GF-D8 (cell line): ENCODE measurements at places on chromosomes 5 and 9.

DNA sequence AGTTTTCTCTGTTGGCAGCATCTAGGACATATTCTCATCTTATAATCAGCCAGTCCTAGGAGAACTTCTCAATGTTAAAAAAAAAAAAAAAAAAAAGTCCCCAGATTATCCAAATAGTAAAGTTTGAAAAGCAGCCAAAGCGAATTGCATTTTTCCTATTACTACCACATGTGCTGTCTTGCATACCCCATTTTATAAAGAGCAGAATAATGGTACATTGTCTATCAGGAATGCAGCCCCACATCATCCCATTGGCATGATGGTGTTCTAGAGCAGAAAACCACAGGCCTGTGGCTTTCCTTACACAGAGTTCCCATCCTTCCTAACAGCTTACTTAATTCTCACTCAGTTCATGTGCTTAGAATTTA lies 381.6 kb downstream of the TMEM38B start:
- DNase-seq = no peak

GRCh38 chr9:117076571-117077290 lies 338.1 kb downstream of the ASTN2 start:
- no peak for DNase-seq

DNA sequence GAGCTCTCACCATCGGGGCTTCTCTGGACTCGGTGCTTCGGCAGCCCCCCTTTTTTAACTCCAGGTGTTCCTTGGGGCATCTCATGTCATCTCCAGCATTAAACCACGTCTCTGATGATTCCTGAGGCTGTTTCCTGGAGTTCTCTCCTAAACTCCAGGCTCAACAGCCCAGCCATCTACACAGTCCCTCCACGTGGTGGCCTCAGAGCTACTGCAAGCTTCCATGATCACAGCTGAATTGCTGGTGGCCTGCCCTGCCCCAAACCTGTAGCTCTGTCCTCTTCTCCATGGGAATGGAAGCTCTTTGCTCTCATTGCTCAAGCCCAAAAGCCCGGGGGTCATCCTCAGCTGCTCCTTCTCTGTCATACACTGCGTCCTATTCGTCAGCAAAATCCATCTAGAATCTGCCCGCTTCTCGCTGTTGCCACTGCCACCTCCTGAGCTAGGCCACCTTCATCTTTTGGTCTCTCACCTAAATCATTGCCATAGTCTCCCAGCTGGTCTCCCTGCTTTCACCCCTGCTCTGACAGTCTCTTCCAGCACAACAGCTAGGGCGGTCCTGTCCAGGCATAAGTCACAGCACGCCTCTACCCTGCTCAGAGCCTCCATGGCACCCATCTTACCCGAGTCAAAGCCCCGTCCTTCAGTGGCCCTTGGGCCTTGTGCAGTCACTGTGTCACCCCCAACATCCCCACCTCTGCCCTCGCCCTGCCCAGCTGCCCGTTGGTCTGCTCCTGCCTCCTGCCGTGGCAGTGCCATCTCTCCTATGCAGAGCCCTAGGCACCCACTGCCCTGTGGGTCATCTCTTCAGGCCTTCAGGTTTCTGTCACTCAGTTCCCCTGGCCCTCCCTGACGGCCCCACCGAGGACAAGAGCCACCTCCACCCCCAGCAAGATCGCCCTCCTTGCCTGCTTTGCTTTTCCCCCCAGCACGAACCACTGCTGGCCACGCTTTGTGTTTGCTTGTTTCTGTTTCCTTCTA lies 6.4 kb downstream of the B4GALT7 start:
- DNase-seq = no peak

DNA sequence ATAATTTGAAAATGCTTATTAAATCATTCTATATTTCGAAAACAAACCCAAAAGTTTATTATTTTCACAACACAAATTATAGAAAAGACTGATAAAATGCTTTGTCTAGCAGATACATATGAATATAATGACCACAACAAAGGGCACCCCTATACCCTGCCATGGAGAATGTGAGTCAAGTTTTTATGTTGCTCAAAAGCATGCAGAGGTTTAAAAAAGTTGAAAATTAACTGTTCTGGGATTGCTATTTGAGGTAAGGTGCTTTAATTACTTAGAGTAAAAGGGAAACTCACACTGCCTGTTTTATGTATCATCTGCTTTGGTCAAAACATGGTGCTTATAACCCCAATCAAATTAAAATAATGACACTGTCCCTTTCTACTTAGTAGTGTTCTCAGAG lies 41.0 kb downstream of the MLANA start:
- no peak for DNase-seq

GRCh38 chr5:95850391-95850894 lies 27.9 kb upstream of the GLRX start:
- no peak for DNase-seq

DNA sequence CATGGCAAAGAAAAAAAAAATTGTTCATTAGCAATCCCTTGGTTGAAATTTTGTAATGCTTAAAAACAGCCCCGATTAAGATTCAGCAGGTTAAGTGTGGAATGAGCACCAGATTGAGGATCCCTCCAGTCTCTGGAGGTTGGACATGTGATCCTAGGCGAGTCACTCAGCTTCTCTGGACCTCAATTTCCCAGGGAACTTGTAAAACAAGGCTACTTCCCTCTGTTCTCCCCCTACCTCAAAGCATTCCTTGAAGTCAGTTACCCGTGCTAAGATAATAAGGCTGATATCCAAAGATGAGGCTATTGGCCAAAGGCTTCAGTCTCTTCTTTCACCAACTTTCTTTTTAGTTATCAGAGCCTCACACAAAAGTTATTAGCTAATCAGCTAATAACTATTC lies 2.9 kb downstream of the KLHL3 start:
- DNase-seq = no peak

DNA sequence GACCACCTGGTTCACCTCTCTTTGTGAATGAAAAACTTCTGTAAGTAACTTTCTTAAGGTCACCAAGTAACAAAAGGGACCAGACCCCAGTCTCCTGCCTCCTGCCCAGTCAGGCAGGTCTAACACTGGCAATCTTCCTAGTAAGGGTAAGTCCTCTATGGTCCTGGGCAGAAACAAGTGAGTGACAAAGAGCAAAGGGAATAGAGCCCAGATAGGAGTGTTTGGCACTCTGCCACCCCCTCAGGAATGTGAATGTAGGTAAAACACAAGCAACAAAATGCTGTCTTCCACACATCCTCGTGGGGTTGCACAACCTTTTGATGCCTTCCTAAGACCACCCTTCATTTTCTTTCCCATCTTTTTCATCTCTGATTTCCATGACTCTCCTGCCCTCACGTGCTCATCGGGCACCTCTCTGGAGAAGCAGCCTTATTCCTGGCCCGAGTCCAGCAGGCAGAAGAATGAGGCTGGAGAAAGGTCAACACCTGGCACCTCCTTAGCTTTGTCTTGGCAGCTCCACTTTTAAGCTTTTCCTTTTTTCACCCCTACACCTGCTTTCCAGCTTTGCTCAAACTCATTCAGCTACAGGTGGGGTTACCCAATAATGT lies 90.2 kb upstream of the LHFPL2 start:
- DNase-seq = no peak

GRCh38 chr5:90092734-90093133 lies 316.8 kb downstream of the CETN3 start:
- no peak for DNase-seq

- no peak for DNase-seq
These were observed 48.7 kb upstream of the CEMIP2 start for GRCh38 chr9:71816916-71817451.

DNA sequence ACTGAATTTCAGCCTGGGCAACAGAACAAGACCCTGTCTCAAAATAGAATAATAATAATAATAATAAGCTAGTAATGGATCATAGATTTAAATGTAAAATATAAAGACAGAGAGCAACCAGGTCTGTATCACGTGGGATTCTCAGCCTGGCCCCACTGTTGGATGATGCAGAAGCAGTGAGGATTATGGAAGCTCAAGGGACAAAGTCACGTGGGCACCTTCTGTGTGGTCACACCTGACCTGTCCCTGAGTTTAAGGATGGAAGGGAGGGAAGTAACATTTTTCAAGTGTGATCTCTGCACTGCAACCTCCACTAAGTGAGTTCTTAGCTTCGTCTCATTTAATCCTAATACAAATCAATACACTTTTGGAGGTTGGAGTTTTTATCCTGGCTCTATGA lies 212.5 kb upstream of the IER5L start:
- no peak for DNase-seq

GRCh38 chr5:166767858-166768257 lies 1523.6 kb upstream of the WWC1 start:
- DNase-seq = no peak

- DNase-seq = no peak
These were observed 544.5 kb downstream of the CSNK1G3 start for GRCh38 chr5:124056326-124056990.

- no peak for DNase-seq
These were observed 158.5 kb upstream of the ELL2 start for GRCh38 chr5:96120120-96120519.

DNA sequence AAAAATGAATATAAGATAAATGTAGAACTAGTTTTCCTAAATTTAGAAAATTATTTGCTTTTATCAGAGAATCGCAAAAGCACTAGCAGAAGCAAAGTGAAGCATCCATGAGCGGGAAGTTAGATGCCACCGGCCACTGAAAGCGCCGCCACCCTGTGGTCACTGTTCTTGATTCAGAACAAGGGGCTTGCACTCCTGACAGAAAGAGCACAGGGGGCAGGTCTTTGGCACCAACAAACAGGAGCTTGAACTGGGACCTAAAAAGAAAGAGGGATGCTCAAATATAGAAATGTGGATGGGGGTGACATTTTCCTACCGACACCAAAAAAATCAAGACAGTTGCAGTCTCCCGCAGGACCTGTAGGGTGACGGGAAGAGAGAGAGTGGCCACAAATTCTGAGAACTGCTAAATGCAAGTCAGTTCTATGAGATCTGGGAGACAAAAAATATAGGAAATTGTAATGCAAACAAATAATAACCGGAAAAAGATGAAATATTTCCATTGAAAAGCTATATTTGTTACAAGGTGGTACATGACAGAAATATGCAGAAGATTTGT lies 144.3 kb downstream of the CDH12 start:
- no peak for DNase-seq

- DNase-seq = no peak
These were observed 90.5 kb upstream of the AGXT2 start for GRCh38 chr5:35138232-35138631.

- DNase-seq = no peak
These were observed 48.2 kb upstream of the CTNNA1 start for GRCh38 chr5:138705007-138705406.

- DNase-seq = no peak
These were observed 1.2 kb downstream of the LHX6 start for GRCh38 chr9:122227575-122227900.

DNA sequence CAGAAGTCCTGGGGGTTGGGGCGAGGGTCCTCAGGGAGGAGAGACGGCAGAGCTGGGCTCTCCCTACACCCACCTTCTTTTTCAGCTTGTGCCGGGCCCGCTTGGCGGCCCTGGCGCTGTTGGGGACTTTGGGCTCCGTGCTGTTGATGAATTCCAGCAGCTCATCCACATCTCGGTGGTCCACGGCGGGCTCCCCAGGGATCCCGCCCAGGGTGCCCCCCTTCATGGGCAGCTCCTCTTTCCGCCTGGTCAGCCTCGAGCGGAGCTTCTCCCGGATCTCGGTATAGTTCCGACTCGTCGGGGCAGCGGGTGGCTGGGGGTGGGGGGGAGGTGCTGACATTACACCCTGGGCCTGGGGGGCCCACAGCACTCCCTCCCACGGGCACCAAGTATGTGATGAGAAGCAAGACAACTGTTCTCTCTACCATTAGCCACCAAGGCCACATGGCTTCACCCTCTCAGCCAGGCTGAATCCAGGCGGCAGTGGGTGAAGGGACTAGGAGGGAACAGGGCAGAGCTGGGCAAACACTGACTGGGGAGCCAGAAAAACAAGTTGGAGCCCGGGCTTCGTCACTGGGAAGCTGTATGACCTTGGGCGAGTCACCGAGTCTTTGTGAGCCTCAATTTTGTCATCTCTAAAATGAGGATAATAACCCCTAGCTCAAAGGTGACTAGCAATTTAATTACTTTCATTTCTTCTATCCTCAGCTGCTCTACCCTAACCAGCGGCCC lies 14.6 kb upstream of the DDX41 start:
- no peak for DNase-seq

- DNase-seq = no peak
These were observed 536.3 kb upstream of the PTPRD start for GRCh38 chr9:11149065-11149464.

GRCh38 chr9:72203205-72203803 lies 54.1 kb downstream of the GDA start:
- DNase-seq = no peak

GRCh38 chr5:39175273-39175955 lies 43.9 kb downstream of the FYB1 start:
- no peak for DNase-seq

DNA sequence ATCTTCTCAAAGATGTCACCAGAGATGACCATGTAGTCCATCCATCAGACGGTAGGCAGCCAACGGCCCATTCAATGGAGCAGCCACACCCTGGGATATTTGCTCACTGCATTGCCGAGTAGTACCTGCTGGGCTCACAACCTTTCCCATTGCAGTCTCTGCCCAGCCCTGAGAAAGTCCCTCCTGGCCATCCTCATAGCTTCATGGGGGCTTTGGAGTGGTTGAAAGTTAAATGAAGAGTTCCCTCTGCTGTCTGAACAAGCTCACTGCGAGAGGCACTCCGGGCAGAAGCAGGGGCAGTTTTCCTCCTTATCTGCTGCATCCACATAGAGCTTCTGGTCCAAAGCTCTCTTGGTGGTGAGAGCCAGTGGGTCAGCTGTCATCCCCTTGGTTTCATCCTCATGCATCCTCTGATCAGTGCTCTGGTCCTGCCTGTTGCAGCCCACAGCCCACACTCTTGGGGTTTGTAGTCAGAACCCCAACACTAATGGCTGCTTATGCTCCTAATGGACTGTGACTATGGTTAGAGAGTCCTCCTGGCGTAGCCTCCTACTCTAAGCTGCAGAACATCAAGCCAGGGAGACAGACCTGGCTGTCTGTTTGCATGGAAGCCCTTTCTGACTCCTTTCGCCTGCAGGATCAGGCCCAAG lies 23.3 kb downstream of the TNFSF8 start:
- no peak for DNase-seq

DNA sequence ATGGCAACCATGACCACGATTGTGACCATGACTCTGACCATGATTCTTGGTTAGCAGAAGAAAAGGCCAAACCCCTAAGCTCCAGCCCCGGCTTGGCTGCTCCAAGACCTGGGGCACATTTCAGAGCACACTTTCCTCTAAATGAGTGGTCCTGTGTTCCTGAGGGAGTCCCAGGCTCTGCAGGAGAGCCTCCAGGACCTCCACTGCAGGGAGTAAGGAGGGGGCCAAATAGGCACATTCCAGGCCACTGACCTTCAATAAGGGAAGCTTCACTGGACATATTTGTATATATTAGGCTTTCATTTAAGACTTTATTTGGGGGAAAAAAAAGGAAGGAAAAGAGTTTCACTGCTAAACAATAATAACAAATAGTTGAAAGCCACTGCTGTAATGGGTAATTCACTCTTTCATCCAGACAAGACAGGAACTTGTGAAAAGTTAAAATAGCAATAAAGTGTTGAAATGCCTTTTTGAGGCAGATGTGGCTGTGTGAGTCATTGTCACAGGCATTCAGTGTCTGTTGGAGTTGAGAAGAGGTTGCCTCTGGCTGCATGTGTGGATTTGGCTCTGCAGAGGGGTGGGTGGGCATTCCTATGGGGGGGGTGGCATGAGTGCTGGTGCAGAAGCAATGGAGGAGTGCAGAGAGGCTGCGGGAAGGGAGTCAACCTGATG lies 63.9 kb upstream of the TGFBR1 start:
- DNase-seq = peak; percentile 58
